ENCODE measurements at places on chromosomes 3 and 15. TPM values are rescaled to one million over a fixed set of nuclear protein-coding genes. Genes with fewer than 3 reads are reported as not detected.
A peak's percentile ranks its signal among the peaks of the same experiment; 100 is the strongest.

Gene APOD
- total RNA-seq = not detected

Gene MANF
- total RNA-seq = 140 TPM

Gene ROBO2
- total RNA-seq = not detected

Gene RBP2
- total RNA-seq = not detected

Gene SPINK8
- not detected for total RNA-seq

Gene P2RY13
- total RNA-seq = not detected

Gene PRTG
- total RNA-seq = not detected

Gene PLS1
- 3.2 TPM for total RNA-seq

Gene ZNF662
- total RNA-seq = 1.2 TPM

DNA sequence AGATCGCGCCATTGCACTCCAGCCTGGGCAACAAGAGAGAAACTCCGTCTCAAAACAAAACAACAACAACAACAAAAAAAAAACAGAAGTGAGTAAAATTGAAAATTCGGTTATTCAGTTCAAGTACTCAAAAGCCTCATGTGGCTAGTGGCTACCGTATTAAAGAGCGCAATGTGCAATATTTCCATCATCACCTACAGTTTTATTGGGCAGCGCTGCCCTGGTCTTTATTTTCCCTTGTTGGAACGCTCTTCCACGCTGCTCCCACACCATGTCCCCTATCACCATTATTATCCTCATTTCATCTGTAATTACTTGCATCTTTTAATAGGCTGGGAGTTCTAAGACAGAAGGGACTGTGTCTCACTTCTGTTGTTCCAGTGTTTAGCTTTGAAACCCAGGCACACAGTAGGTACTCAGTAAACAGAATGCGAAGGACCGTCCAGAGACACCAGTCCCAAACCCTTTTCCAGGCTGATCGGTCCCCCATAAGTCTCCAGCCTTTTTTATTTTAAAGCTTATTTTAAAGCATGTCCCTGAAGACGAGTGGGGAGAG lies 423 bp upstream of the HACD3 start:
- H3K27me3 ChIP-seq = no peaks in the 10 kb centered on the region
- no peak for DNase-seq
- H3K36me3 ChIP-seq = peaks cover 6% of the 10 kb centered on the region
- H3K27ac ChIP-seq = peak overlapping the region; percentile 89
- peak overlapping the region; percentile 83 for H3K4me3 ChIP-seq
- peaks cover 31% of the 10 kb centered on the region for H3K4me1 ChIP-seq

GRCh38 chr3:94082391-94082937 lies 19.6 kb downstream of the NSUN3 start:
- H3K27me3 ChIP-seq = no peaks in the 10 kb centered on the region
- no peak overlapping the region for H3K27ac ChIP-seq
- no peak for DNase-seq
- H3K36me3 ChIP-seq = peaks cover 31% of the 10 kb centered on the region
- H3K4me3 ChIP-seq = no peak overlapping the region

GRCh38 chr15:80503319-80503952 lies 99.3 kb downstream of the ARNT2 start:
- no peaks in the 10 kb centered on the region for H3K36me3 ChIP-seq
- H3K27ac ChIP-seq = no peak overlapping the region
- H3K27me3 ChIP-seq = no peaks in the 10 kb centered on the region
- no peak overlapping the region for H3K4me3 ChIP-seq
- DNase-seq = no peak

- H3K27ac ChIP-seq = no peak overlapping the region
- H3K4me1 ChIP-seq = no peaks in the 10 kb centered on the region
- H3K36me3 ChIP-seq = no peaks in the 10 kb centered on the region
- DNase-seq = no peak
- H3K4me3 ChIP-seq = no peak overlapping the region
Measured at GRCh38 chr15:86839502-86839901, 759.8 kb downstream of the AGBL1 start.

- H3K27me3 ChIP-seq = no peaks in the 10 kb centered on the region
Measured at GRCh38 chr15:38658431-38658830, 93.8 kb upstream of the RASGRP1 start.

- no peaks in the 10 kb centered on the region for H3K4me1 ChIP-seq
- no peak for DNase-seq
- no peaks in the 10 kb centered on the region for H3K27me3 ChIP-seq
Measured at GRCh38 chr3:174387736-174388135, 471.4 kb upstream of the NAALADL2 start.

DNA sequence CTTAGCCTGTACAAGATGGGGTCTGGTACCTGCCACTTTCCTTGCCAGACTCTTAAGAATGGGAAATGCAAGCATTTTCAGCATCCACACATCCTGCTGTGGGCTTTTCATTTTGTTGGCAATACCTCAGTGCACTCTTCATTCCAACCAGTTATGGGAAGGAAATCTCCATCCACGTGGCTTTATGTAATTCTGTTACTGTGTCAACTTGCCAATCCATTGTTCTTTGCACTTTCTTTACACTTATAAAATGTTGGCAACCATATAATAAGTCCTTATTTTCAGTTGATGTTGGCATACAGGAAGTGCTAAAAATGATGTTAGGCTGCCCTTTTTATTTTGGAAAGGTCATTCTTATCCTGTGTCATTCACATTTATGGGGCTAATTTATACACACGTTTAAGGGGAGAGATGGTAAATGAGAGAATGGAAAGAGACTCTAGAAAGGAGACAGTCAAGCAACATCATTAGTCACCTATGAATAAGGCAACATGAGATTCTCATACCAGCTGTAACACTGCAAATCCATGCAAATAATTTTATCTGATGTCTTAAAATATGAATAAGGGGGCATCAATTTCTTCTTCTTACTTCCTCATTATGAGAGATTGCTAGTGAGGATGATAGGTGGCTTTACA lies 238.7 kb downstream of the CHST2 start:
- H3K4me3 ChIP-seq = no peak overlapping the region
- no peak overlapping the region for H3K27ac ChIP-seq
- DNase-seq = no peak
- peaks cover 17% of the 10 kb centered on the region for H3K4me1 ChIP-seq
- no peaks in the 10 kb centered on the region for H3K27me3 ChIP-seq

GRCh38 chr3:107407355-107407754 lies 30.1 kb downstream of the CCDC54 start:
- no peaks in the 10 kb centered on the region for H3K27me3 ChIP-seq
- H3K4me1 ChIP-seq = no peaks in the 10 kb centered on the region
- peaks cover 5% of the 10 kb centered on the region for H3K36me3 ChIP-seq
- no peak overlapping the region for H3K4me3 ChIP-seq

- no peak overlapping the region for H3K27ac ChIP-seq
- no peaks in the 10 kb centered on the region for H3K27me3 ChIP-seq
- H3K36me3 ChIP-seq = no peaks in the 10 kb centered on the region
- no peak for DNase-seq
- H3K4me3 ChIP-seq = no peak overlapping the region
- H3K4me1 ChIP-seq = no peaks in the 10 kb centered on the region
Measured at GRCh38 chr3:145578471-145578870, 582.5 kb downstream of the PLOD2 start.

All from activated CD8-positive, alpha-beta T cell treated with anti-CD3 and anti-CD28 coated beads, Interleukin-2, amount 10 ng/mL, durations not matched to agents 7 days and 5 days (primary cell).